ENCODE measurements at places on chromosomes 5 and 9. TPM values are rescaled to one million over a fixed set of nuclear protein-coding genes. Genes with fewer than 3 reads are reported as not detected.

The FCHO2 gene
- total RNA-seq = 12.0 TPM

The SPATA31C1 gene
- total RNA-seq = not detected

The ARHGEF28 gene
- total RNA-seq = 77.3 TPM

The PELO gene
- total RNA-seq = 16.7 TPM

The MRPS27 gene
- 90.7 TPM for total RNA-seq

The NFIL3 gene
- total RNA-seq = 3.3 TPM

The FAM151B gene
- 3.3 TPM for total RNA-seq
